ENCODE measurements at places on chromosomes 7 and 10.

DNA sequence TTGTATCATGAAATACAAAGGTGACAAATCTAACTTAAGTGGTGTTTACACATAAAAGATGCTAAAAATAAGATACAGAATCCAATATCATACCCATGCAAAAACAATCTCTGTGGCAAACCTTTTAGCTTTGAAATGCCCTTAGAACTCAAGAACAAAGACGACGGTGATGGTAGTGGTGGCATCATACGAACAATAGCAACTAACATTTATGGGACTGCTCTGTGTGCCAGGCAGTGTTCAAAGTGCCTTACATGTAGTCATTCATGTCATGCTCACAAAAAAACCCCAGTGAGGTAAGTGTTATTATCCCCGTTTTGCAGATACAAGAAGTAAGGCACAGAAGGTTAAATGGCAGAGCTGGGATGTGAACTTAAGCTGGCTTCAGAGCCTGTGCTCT, 563.9 kb downstream of the PARD3 start:
- DNase-seq: no peak

- DNase-seq: peak; percentile 78
Measured at GRCh38 chr7:135558337-135558767, 635 bp downstream of the NUP205 start.

DNA sequence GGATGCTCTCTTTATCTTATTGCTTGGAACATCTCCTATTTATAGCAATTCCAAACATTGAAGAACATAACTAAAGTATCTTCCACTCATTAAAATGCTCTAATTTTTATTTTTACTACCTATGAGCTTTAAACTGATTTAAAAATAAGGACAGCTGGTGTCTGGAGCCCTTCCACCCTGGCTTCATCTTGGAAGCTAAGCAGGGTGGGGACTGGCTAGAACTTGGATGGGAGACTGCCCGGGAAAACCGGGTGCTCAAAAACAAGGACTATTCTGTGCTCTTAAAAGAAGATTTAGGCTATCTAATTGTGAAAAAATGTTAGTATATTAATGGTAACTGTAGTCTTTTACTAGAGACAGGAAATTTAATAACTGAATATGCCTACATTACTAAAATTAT, 69.2 kb downstream of the ARMC3 start:
- no peak for DNase-seq

DNA sequence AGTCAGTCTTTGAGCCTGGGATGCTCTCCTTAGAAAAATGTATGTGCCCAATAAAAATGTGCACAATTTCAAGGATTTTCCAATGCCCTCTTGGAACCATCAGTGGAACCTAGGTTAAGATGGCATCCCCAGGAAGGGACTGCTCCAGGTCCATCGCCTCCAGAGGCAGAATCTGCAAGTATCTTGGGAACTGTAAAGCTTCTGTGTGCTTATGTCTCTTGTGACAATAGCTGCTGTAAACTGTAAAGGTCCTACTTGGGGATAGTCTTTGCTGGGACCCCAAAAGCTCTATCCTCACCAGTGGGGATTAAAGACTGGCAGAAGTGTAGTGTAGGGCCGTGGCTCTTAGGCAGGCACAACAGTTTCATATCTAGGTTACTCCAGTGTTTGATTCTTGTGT, 11.9 kb downstream of the DUSP5 start:
- DNase-seq: no peak

DNA sequence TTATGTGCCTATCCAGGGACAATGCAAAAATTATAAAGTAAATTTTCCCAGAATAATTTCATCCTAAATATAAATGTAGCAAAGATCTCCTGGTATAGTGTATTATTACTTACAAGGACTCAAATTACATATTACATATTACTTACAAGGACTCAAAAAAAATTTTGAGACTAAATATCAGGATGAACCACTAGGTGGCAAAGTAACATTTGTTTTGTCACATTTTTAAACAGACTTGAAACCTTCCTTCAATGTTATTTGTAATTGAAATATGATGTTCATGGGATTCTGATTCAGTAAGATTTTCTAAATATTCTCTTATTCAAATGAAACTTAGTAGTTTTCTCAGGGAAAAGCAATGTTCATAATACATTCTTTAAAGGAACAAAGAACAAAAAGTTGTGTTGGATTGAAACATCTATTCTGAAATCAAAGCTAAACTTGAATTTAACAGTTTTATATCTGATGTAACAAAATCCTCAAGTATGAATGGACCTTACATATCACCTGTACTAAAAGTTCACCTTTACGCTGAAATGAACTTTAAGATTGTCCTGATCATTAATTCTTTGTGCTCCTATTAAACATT, 74.3 kb upstream of the GNAI1 start:
- no peak for DNase-seq

DNA sequence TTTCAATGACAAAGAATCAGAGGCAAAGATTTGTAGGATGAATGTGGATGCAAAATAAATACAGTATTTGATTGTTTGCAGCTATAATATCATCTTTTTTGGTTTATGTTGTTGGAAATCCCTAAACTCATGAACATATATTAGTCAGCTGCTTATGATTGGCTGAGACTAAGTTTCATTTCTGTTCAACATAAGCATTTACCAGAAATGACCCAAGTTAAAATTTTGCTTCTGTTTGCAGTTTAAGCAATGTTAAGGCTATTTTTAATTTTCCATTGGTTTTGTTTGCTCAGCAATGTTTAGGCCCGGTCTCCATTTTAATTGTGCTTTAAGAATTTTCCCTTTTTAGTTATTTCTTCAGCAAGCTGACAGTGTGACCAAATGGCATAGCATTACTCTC, 22.0 kb downstream of the GIMAP6 start:
- DNase-seq: no peak

GRCh38 chr10:19889256-19889655, 73.0 kb downstream of the PLXDC2 start:
- DNase-seq: no peak

GRCh38 chr7:99789441-99790070, 5.6 kb upstream of the CYP3A4 start:
- no peak for DNase-seq

DNA sequence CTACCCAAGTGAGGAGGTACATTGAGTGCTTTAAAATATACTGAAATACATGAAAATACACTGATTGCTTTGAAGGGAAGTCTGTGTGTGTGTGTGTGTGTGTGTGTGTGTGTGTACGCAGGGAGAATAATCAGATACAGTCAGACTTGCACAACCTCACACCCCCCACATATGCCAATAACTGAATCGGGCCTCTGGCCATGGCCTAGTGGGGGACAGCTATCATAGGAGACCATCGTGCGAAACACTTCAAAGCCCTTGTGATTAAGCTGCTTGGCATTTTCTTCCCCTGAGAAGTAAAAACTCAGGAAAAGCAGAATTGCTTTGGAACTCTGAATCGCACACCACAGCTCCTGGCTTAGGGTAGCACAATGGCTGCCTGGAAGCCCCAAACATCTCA, 135.1 kb downstream of the C10orf105 start:
- no peak for DNase-seq

DNA sequence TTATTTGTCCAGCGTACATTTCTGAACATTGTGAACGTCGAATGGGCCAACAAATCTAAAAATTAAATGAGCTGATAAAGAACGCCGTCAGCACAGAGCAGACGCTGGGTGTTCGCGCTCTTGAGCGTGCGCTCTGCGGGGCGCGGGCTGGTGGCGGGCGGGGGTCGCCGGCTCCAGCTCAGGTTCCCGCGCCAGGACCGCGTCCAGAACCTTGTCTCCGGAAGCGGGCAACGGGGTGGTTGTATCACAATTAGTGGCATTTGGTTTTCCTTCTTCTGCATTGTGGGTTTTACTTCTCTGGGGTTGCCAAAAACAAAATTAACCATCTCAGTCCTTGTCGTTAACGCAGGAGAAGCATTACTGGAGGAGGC, 2.4 kb downstream of the CYP2E1 start:
- no peak for DNase-seq

GRCh38 chr10:3442451-3442990, 269.9 kb upstream of the PITRM1 start:
- no peak for DNase-seq

- DNase-seq: no peak
Measured at GRCh38 chr7:112160130-112160770, 45.9 kb downstream of the DOCK4 start.

- DNase-seq: no peak
Measured at GRCh38 chr10:78341953-78342614, 308.4 kb downstream of the RPS24 start.

DNA sequence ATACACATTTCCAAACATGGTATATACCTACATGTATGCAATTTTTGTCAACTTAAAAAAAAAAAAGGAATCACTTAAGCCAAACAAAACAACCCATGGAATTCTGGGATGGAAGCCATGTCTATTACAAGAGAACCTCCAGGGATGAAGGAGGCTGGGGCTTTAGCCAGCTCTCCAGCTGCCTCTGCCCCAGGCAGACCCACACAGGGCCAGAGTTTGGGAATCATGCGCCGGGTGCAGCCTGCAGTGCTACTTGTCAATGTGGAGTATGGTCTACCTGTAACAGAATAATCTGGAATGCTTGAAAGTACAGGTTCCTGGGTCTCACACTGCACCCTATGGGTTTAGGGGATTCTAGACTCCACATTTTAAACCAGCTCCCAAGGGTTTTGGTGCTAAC, 10.8 kb downstream of the ATP6V0E2 start:
- no peak for DNase-seq

DNA sequence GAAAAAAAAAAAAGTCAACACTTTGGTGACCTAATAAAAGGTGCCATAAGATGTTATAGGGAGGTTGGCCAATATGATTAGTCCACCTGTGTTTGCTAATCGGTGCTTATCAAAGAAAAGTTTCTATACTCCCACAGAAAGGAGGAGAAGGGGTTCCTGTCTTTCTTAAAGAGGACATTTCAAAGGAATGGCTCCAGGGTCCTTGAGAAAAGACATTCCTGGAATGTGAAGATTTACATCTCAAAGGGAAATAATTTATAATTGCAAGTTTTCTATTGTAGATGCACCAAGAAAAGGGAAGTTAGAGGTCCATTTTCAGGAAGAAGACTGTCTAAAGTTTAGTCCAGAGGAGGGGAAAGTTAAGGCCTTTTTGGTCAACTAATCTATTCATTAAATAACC, 715.3 kb downstream of the NXPH1 start:
- no peak for DNase-seq

DNA sequence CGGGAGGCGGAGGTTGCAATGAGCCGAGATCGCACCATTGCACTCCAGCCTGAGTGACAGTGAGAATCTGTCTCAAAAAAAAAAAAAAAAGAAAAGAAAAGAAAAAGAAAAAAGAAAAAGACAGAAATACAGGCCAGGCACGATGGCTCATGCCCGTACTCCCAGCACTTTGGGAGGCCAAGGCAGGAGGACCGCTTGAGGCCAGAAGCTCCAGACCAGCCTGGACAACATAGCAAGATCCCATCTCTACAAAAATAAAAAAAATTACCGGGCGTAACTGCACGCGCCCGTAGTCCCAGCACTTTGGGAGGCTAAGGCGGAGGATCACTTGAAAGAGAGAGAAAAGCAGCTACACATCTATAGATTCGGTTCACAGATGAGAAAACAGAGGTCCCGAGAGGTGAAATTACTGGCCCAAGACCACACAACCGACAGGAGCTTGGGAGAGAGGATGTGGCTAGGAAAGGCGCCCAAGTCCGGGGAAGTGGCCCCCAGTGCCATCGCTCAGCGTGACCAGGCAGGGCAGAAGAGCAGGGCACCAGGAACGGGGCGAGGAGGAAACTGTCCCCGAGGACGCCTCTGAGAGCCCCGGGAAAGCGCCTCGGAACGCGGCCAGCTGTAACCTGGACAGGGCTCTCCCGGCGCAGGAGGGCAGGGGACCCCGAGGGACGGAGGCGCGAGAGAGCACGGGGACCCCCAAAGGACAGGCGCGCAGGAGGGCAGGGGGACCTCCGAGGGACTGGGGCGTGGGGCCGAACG, 612 bp downstream of the SNX8 start:
- DNase-seq: no peak

DNA sequence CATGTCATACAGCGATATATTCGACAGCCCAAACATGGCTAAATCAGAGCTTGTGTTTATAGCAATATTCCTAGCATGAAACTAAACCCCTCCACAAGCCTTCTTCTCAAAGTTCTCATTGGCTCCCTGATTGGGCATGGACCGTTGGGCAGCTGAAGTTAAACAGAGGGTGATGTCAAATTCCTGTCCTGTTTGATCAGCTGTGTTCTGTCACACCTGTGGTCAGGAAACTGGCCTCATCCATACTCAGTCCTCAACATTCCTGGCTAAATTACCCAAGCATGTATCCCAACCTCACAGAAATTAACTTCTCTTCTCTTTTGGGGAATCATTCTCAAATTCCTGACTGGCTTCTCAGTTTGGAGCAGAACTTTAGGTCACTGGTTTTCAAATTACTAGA, 107.9 kb downstream of the ODAD2 start:
- no peak for DNase-seq

GRCh38 chr7:23347682-23348180, 48.6 kb downstream of the MALSU1 start:
- no peak for DNase-seq

DNA sequence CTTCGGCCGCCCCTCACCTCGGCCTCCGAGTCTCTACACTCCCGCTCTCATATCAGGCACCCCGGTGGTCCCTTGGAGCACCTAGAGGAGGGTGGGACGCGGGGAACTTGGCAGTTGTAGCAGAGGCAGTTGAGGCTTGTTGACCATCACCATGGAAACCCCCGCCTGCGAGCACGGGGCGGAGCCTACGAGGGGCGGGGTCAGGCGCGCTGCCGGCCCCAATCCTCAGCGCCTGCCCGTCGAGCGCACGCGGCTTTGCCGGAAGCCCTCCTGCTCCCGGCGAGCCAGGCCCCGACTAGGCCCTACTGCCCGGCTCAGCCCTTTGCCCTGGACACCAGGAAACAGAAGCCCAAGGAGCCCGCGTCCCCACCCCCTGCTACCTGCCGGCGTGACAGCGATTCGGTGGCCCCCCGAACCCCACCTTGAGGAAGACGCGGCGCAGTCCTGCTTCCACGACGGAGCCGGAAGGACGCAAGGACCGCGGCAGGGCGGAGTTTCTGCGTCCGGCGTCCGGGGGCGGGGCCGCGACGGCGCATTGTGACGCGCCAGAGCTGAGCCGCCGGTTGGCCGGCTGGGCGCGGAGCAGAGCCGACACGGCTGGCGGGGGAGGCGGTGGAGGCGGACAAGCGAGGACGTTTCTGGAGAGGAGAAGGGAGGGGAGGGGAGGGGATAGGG, at the start of gene HNRNPF:
Gene HNRNPF, minus strand, starts transcription at position 477 of the 675 bp plus-strand sequence. CDS start 21,302 bp downstream, outside the sequence.
- peak; percentile 97 for DNase-seq

GRCh38 chr10:113047963-113048781, 98.1 kb downstream of the TCF7L2 start:
- DNase-seq: no peak

DNA sequence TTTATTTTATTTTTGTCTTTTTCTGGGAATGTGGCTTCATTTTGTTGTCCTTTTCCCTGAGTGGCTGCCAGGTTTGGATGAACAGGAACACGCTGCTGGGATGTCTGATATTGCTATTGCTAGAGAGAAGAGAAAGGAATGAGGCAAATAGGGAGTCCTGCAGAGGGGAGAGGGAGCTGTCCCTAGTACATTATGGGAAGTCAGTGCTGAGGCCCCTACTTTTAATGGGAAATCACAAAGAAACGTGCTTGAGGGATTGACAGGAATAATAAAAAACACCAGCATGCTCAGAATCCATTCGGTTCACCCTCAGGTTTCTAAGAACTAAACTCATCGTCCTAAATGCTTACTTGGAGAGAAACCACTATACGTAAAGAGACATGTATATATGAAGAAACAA, 306.6 kb downstream of the PLXNA4 start:
- DNase-seq: no peak

All from CD4-positive, alpha-beta T cell treated with Interleukin-12 subunit alpha and Interleukin-12 subunit beta, for 1 hour (primary cell).